ENCODE measurements at places on chromosomes 1 and 21.

DNA sequence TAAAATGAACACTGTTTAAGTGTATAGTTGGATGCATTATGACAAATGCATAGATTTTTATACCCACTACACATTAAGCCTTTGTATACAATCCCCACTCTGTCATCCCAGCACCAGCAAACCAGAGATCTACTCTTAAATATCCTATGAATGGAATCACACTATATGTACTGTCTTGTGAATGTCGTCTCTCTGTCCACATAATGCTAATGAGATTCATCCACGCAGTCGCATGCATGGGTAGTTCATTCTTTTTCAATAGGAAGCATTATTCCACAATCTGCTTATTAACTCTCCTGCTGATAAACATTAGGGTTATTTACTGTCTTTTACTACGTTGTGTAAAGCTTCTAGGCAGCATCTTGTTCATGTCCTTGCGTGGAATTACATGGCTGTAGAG lies 892.3 kb downstream of the LTN1 start:
- DNase-seq: no peak

DNA sequence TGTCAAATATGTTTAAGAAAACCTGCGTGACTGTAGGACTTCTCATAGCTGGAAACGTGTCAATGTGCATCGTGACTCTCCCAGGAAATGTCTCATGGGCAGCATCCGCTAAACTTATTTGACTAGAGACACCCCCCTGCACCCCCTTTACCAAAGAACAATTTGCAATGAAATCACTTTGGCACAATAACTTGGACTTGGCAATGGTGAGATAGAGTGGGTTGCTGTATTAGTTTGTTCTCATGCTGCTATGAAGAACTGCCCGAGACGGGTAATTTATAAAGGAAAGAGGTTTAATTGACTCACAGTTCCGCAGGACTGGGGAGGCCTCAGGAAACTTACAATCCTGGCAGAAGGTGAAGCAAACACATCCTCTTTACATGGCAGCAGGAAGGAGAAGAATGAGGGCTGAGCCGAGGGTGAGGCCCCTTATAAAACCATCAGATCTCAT lies 13.8 kb downstream of the CLDN14 start:
- no peak for DNase-seq

- no peak for DNase-seq
Measured at GRCh38 chr1:236051242-236051791, 13.6 kb downstream of the NID1 start.

DNA sequence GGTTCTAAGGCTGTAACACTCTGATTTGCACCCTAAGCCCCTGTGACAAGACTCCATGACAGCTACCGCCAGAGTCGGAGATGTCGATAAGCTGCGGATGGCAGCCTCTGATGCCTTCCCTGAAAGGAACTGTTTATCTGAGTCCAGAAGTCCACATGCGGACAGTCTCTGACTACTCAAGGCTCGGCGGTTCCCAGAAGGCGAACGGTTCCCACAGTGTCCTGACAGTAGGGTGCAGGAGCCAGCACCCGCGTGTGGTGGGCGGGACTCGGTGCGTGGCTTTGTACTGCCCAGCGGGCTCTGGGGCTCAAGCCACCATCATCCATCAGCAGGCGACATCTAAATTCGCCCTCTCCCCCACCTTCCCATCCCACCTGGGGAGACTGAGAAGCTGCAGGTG lies 30.7 kb downstream of the LRP8 start:
- no peak for DNase-seq

DNA sequence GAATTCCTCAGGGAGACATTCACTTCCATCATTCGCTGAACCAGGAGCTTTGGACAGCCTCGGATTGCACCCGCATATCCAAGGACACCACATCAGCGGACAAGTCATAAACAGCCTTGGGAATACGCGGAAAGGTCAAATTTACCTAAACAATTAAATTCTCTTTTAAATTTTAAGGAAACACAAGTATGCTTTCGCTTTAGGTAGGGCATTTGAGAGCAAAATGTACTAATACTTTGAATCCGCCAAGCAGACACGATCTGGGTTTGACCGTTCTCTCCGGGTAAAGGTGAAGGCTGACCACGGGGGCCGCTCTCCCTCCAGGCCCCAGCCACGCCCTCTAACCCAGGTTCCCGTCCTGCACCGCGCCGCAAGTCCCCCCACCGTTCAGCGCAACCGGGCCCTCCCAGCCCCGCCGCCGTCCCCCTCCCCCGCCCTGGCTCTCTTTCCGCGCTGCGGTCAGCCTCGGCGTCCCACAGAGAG lies 479 bp upstream of the ACADM start:
- DNase-seq: peak; percentile 45

Measured in stimulated activated CD8-positive, alpha-beta memory T cell treated with anti-CD3 and anti-CD28 coated beads, Interleukin-7, amount 100 ng/mL, for 1 hour (primary cell).